ENCODE measurements at places on chromosomes 2 and 18.

DNA sequence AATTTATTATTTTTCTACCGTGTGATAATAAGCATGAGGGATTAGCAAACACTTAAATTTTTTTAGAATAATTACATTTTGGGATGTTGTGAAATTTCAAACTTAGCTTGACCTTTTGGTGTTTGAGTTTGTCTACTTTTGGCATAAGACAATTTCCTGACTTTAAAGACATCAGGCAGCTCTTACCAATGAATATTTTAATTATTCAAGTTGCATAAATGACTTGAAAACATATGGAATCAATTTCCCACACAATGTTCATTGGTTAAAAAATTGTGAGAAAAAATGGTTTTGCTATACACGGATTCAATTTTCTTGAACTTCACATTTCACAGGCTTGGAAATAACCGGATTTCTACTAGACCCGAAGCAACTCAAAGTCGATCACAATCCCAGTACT is 243.4 kb downstream of the IKZF2 start:
- no peak for DNase-seq

GRCh38 chr2:30883822-30884221 is 76.6 kb upstream of the CAPN13 start:
- DNase-seq: no peak

- no peak for DNase-seq
Measured at GRCh38 chr2:116810645-116811044, 1003.8 kb upstream of the DDX18 start.

DNA sequence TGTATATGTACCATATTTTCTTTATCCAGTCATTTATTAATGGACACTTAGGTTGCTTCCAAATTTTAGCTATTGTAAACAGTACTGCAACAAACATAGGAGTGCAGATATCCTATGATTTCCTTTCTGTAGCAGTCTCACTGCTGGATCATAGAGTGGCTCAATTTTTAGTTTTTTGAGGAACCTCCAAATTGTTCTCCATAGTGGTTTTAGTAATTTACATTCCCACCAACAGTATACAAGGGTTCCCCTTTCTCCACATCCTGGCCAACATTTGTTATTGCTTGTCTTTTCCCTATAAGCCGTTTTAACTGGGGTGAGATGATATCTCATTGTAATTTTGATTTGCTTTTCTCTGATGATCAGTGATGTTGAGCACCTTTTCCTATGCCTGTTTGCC is 114.3 kb downstream of the TMEM17 start:
- DNase-seq: no peak

- no peak for DNase-seq
Measured at GRCh38 chr2:171958475-171958874, 36.2 kb downstream of the HAT1 start.
